AG04450 (cell line): ENCODE measurements at places on chromosomes 2 and 18.

DNA sequence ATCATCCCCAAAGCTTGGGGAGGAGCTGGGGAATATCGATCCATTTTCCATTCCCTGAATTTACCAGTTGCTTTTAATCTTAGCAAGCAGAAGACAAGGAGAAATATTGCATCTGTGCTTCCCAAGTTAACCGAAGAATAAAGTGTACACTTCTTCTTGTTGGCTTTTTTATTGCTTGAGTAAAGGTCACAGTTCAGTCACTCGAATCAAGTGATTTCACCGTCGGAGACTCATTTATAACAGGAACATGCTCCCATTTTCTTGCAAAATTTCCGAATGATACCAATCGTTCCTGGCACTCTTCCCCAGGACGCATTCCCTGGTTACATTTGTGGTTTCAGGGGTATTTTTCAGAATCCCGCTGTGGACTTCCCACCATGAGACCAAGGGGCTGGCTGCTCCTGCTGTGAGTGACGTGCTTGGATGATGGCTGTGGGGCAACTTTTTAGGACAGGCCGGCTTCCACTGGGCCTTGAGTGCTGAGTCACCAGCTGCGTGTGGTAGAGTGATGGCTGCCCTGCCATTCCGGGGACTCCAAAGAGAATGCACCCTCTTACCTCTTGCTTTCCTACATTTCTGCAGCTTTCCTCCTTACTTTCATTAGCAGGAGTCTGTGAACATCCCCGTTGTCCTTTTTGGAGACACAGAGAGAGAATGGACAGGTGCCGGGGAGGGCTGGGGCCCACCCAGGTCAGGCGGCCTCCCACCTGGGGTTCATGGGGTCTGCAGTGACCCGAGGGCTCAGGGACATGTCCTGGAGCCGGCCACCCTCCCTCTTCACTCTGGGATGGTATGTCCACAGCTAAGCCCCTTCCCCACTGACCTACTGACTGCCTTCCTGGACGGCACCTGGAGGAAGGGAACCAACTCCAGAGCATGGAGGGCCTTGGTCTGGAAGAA, 60.7 kb upstream of the HDAC4 start:
- no peak for DNase-seq

- no peak for DNase-seq
Observed at GRCh38 chr2:10709290-10709939, 12.0 kb upstream of the ATP6V1C2 start.

- DNase-seq, result no peak
Observed at GRCh38 chr18:616380-616995, 19.7 kb downstream of the CLUL1 start.

- no peak for DNase-seq
Observed at GRCh38 chr2:47767880-47768609, 14.9 kb upstream of the MSH6 start.

DNA sequence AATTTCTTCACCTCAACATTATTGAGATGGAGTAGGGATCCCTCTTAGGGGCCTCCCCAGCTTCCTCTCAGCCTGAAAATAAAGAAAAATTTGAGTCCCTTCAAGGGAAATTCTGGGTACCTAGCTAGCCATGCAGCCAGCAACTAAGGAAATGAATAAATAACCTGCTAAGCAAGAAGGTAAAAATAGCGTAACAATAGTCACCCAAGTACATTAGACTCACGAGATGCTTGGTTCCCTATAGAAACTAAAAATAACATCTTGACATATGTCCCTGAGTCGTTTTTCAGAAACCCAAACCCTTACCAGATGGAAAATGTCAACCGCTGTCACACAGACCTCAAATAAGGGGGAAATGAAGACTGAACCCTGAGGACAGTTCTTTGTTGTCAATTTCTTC, 51.9 kb downstream of the CACNB4 start:
- no peak for DNase-seq

GRCh38 chr2:225466891-225467604, 67.5 kb downstream of the NYAP2 start:
- DNase-seq, result no peak

GRCh38 chr18:13454363-13455150, 236.0 kb downstream of the LDLRAD4 start:
- no peak for DNase-seq
